ENCODE measurements at places on chromosomes 4 and X.

- DNase-seq: no peak
These were observed 62.5 kb downstream of the ASB9 start for GRCh38 chrX:15207384-15207783.

DNA sequence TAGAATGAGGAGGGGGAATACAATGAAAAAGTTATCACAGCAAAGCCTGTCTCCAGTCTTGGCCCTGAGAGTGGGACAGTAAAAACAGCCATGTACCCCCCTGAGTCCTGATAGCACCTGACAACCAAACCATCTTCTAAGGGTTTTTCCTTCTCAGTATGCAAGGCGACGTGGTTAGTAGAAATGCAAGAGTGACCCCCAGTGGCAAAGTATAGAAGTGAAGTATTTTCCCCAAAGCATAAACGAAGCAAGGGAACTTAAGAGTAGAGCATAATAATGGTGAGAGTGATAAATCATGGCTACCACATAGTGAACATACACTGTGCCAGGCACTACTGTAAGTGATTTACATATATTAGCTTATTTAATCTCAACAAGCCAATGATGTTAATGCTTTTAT, 52.8 kb downstream of the FAM47C start:
- DNase-seq: no peak

- no peak for DNase-seq
These were observed 215.1 kb upstream of the SFRP2 start for GRCh38 chr4:154004016-154004415.

GRCh38 chr4:77959566-77960338, 97.1 kb downstream of the MRPL1 start:
- DNase-seq: no peak

DNA sequence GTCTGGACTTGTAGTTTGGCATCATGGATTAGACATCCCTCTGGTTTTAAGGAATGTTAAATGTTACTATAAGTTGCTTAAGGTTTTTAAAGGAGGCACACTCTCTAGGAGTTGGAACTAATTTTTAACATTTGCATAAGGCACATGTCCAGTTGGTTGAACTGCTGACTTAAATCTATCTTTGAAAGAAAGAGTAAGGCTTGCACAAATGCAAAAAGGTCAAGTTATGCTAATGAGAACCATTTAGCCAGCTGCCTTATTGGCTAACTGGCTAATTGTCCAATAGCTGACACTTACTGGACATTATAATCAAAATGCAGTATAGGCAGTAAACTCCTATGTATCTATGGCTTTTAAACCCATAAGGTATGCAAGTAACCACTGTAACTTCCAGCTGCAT, 206.1 kb upstream of the TTC29 start:
- no peak for DNase-seq

- DNase-seq: no peak
These were observed 113.7 kb downstream of the SOWAHB start for GRCh38 chr4:76784237-76784636.

All from C1 segment of cervical spinal cord (tissue), 14 donors.